ENCODE measurements at places on chromosomes 4 and X.

GRCh38 chr4:170769862-170770261 lies 680.1 kb upstream of the AADAT start:
- H3K27ac ChIP-seq = no peak overlapping the region
- H3K27me3 ChIP-seq = no peaks in the 10 kb centered on the region
- DNase-seq = no peak

DNA sequence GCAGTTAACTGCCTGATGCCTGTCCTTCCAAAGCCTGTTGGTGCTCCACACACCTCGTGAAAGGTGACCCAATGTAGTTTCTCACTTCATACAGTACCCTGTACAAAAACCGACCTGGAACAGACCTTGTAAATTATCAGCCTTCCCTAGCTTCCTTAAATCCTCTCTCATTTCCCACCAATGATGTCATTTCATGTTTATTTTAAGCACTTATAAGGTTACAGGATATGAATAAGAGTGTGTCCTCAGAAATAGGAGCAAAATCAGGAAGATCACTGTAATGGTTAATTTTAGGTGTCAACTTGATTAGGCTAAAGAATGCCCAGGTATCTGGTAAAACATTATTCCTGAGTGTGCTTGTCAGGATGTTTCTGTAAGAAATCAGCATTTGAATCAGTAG lies 44.7 kb downstream of the TMEM150C start:
- H3K36me3 ChIP-seq = no peaks in the 10 kb centered on the region
- no peaks in the 10 kb centered on the region for H3K27me3 ChIP-seq
- peaks cover 18% of the 10 kb centered on the region for H3K4me1 ChIP-seq
- H3K4me3 ChIP-seq = no peak overlapping the region
- no peak overlapping the region for H3K27ac ChIP-seq
- DNase-seq = no peak

DNA sequence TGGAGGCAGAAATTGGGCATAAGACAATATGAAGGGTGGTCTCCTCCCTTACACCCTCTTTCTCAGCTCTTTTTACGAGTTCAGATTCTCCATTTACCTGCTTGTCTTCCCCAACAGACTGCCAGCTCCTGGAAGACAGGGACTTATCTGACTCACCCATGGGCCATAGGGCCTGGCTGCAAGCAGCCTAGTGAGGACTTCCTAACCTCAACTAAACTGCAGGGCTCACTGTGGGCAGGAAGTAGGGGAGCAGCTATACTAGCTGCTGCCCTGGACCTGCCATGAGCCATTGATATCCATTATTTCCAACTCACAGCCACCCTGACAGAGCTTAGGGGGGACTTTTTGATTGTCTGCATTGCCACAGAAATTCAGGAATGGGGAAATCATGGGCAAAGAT lies 11.5 kb upstream of the ZNF718 start:
- no peak overlapping the region for H3K27ac ChIP-seq
- H3K4me3 ChIP-seq = no peak overlapping the region
- no peaks in the 10 kb centered on the region for H3K27me3 ChIP-seq
- H3K36me3 ChIP-seq = no peaks in the 10 kb centered on the region
- no peaks in the 10 kb centered on the region for H3K4me1 ChIP-seq
- DNase-seq = no peak

DNA sequence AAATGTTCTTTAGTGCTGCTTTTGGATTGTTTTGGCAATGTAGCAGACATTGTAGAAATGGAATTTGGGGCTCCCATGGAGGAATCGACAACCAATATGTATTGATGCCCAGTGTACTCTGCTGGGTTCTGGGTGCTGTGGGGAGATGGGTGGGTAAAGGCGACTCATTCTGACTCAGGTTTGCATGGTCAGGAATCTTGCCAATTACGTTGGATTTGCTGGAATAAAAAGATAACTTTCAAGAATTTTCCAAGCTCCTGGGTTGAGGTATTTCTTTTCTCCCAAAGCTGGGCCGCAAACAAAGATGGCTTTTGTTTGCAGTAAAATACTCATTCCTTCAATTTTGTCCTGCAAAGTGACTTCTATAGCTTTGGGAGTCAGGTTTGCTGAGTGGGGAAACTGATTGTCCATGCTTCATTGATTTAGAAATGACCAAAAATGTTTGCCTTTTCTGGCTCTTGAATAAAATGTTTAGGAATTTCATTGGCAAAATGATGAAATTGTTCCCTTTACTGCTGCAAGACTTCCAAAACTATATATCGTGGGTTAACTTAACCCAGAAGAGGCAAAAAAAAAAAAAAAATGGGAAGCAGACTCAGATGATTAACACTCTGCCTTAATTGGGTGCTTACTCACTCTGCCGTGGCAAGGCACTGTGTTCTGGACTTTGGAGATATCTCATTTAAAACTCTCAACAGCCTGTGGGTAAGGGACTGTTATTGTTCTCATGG lies 57.0 kb downstream of the RTL9 start:
- no peaks in the 10 kb centered on the region for H3K4me1 ChIP-seq
- no peak for DNase-seq
- no peak overlapping the region for H3K4me3 ChIP-seq
- no peak overlapping the region for H3K27ac ChIP-seq
- no peaks in the 10 kb centered on the region for H3K27me3 ChIP-seq

GRCh38 chrX:85995641-85996040 lies 51.7 kb downstream of the CHM start:
- no peak overlapping the region for H3K4me3 ChIP-seq
- H3K4me1 ChIP-seq = no peaks in the 10 kb centered on the region
- H3K27ac ChIP-seq = no peak overlapping the region
- no peaks in the 10 kb centered on the region for H3K27me3 ChIP-seq
- no peaks in the 10 kb centered on the region for H3K36me3 ChIP-seq

DNA sequence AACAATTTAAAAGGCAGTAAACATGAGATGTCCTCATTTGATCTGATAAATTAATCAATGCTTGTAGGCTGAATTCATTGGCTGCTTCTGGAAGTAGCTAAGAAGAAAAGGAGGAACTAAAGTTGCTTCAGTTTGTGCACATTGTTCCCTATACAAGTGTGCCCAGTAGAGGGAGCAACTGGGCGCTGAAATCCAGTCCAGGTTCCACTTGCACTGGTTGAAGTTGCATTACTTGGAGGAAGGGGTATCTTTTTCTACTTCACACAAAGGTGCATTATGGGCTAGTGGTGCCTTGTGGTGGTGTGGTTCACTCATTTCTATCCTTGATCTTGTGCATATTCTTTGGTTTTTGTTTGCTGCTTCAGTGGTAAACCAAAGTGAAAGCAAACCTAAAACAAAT lies 67.9 kb upstream of the SOX3 start:
- H3K27me3 ChIP-seq = no peaks in the 10 kb centered on the region
- H3K4me1 ChIP-seq = no peaks in the 10 kb centered on the region
- peak; percentile 24 for DNase-seq
- H3K27ac ChIP-seq = no peak overlapping the region
- H3K4me3 ChIP-seq = no peak overlapping the region
- no peaks in the 10 kb centered on the region for H3K36me3 ChIP-seq

- no peaks in the 10 kb centered on the region for H3K4me1 ChIP-seq
- no peak overlapping the region for H3K27ac ChIP-seq
- DNase-seq = no peak
- H3K36me3 ChIP-seq = no peaks in the 10 kb centered on the region
These were observed 357.6 kb upstream of the CPEB2 start for GRCh38 chr4:14644580-14645282.

DNA sequence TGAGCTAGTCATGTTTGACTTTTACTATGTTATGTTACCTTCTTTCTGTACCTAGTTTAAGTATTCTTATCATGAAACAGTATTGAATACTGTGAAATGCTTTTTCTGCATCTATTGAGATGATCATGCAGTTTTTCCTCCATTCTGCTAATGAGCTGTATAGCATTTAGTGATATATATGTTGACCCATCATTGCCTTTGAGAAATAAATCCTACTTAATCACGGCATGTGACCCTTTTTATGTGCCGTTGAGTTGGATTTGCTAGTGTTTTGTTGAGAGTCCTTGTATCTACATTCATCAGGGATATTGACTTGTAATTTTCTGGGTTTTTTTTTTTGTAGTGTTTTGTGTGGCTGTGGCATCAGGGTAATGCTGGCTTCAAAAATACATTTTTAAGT lies 537.7 kb upstream of the AADAT start:
- no peaks in the 10 kb centered on the region for H3K4me1 ChIP-seq
- no peaks in the 10 kb centered on the region for H3K36me3 ChIP-seq
- H3K4me3 ChIP-seq = no peak overlapping the region
- DNase-seq = no peak
- no peak overlapping the region for H3K27ac ChIP-seq

- H3K27me3 ChIP-seq = no peaks in the 10 kb centered on the region
- H3K36me3 ChIP-seq = no peaks in the 10 kb centered on the region
- no peaks in the 10 kb centered on the region for H3K4me1 ChIP-seq
- H3K4me3 ChIP-seq = no peak overlapping the region
- no peak overlapping the region for H3K27ac ChIP-seq
These were observed 73.9 kb downstream of the RTL5 start for GRCh38 chrX:72057849-72058248.

GRCh38 chr4:22237155-22237751 lies 278.6 kb downstream of the ADGRA3 start:
- H3K27ac ChIP-seq = no peak overlapping the region
- peaks cover 5% of the 10 kb centered on the region for H3K4me1 ChIP-seq
- no peaks in the 10 kb centered on the region for H3K36me3 ChIP-seq
- no peak overlapping the region for H3K4me3 ChIP-seq
- no peak for DNase-seq
- H3K27me3 ChIP-seq = no peaks in the 10 kb centered on the region

- H3K27ac ChIP-seq = no peak overlapping the region
- no peaks in the 10 kb centered on the region for H3K36me3 ChIP-seq
- no peaks in the 10 kb centered on the region for H3K27me3 ChIP-seq
- H3K4me1 ChIP-seq = no peaks in the 10 kb centered on the region
These were observed 48.3 kb upstream of the AMOT start for GRCh38 chrX:112888916-112889315.

DNA sequence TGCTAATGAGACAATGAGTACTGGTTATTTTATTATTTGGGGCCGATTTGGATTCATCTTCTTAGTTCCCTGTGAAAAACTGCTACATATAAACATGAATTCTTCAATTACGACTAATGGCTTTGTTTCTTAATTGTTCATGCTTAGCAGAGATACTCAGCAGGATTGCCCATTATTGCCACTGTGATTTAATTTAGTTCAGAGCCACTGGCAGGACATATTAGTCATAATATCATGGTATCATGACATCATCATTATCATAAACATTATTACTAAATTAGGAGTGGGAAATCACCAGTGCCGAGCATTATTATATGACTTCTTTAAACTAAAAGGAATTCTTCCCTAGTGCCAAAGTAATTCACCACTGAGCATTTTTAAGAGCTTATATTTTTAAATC lies 201.4 kb downstream of the SPOCK3 start:
- no peaks in the 10 kb centered on the region for H3K36me3 ChIP-seq
- no peak overlapping the region for H3K4me3 ChIP-seq

GRCh38 chr4:119135721-119136121 lies at the start of gene MYOZ2:
Gene MYOZ2 (plus strand): TSS chr4:119135832. CDS start chr4:119136526, 694 bp downstream.
- no peaks in the 10 kb centered on the region for H3K27me3 ChIP-seq
- H3K4me1 ChIP-seq = peaks cover 77% of the 10 kb centered on the region
- no peak within 1 kb of the TSS for H3K4me3 ChIP-seq
- no peaks in the 10 kb centered on the region for H3K36me3 ChIP-seq
- peak within 1 kb of the TSS; percentile 2 for H3K27ac ChIP-seq

DNA sequence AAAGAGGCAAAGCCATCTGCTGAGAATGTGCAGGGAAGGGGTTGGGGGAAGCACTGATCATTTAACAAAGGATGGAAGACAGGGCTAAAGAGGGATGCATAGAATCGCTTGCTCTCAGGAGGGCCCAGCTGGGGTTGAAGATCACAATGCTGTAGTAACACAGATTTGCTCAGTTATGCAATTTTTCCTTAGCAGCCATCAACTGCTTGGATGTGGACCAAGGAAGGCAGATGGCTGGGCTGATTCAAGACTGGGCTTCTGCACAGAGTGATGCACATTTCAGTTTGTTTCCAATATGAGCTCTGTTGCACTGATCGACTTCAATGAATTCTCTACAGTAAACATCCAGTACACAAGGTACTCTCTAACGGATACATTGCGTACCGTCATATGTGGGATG lies 127.8 kb upstream of the TBL1X start:
- H3K4me3 ChIP-seq = no peak overlapping the region
- H3K27ac ChIP-seq = no peak overlapping the region
- no peaks in the 10 kb centered on the region for H3K36me3 ChIP-seq
- H3K27me3 ChIP-seq = no peaks in the 10 kb centered on the region
- no peaks in the 10 kb centered on the region for H3K4me1 ChIP-seq
- DNase-seq = no peak

DNA sequence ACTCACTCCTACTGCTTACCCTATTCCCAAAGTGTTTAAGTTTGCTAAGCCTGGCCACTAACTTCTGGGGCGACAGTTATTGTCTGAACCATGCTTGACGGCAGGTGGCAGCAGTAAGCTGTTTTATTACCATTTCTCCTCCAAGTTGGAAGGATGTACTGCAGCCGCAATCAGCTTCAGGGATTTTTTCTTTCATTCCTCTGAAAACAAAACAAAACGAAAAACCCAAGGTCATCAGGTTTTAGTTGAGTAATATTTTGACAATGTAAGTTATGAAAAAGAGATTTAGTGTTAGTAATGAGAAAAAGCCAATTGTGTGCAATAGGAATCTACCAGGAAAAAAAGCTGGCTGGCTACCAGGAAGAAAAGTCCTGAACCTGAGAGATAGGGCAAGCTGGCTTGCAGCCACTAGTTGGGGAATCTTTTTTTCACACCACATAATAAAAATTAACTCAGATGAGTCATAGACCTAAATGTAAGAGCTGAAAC lies 13.2 kb upstream of the RAB9B start:
- H3K27ac ChIP-seq = no peak overlapping the region
- H3K27me3 ChIP-seq = no peaks in the 10 kb centered on the region
- no peaks in the 10 kb centered on the region for H3K36me3 ChIP-seq
- no peak overlapping the region for H3K4me3 ChIP-seq
- H3K4me1 ChIP-seq = no peaks in the 10 kb centered on the region
- DNase-seq = peak; percentile 48

GRCh38 chr4:179196511-179196910 lies 1754.3 kb upstream of the AGA start:
- no peaks in the 10 kb centered on the region for H3K4me1 ChIP-seq
- H3K27me3 ChIP-seq = no peaks in the 10 kb centered on the region
- DNase-seq = no peak

DNA sequence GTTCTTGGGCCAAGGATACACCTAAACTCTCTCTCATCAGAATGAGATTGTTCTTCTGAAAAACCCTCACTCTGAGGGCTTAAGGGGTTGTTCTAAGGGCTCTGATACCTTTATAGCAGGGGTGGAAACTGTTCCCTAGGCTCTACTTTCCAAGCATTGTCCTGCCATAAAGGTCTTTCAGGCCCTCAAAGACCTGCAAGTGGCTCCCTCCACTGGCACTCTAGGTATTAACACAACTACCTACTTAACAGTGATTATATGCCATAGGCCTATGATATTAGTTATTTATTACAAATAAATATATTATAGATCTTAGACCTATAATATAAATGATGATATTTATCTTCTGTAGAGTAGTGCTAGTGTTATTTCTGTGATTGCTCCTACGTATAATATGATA lies 473.7 kb upstream of the RPS6KA3 start:
- no peaks in the 10 kb centered on the region for H3K27me3 ChIP-seq
- no peaks in the 10 kb centered on the region for H3K4me1 ChIP-seq
- no peak overlapping the region for H3K4me3 ChIP-seq
- no peak for DNase-seq
- no peaks in the 10 kb centered on the region for H3K36me3 ChIP-seq
- no peak overlapping the region for H3K27ac ChIP-seq
